Activated naive CD8-positive, alpha-beta T cell treated with anti-CD3 and anti-CD28 coated beads for 36 hours (primary cell): ENCODE measurements at places on chromosomes 6 and 20.

DNA sequence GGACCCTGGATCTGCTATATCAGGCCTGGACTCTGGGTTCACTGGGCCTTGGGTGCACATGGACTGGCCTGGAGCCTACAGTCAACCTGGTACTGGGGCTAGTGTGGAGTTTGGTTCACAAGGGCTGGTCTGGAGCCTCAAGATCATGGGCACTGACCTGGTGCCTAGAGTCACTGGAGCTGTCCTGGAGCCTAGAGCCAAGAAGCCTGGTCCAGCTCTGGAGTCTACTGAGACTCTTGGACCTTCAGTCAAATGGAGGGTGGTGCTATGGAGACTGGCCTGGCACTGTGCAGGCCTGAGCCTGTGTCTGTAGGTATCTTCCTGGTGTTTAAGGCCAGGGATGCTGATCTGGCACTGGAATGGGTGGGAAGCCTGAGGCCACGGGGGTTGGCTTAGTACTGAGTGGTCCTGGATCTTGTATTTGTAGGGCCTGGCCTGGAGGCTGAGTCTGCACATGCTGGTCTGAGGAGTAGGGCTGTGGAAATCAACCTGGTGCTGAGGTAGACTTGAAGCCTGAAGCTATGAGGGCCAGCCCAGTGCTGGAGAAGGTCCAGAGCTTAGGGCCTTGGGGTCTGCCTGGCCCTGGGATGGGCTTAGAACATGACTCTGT is 16.5 kb upstream of the WFDC9 start:
- no peak for DNase-seq

DNA sequence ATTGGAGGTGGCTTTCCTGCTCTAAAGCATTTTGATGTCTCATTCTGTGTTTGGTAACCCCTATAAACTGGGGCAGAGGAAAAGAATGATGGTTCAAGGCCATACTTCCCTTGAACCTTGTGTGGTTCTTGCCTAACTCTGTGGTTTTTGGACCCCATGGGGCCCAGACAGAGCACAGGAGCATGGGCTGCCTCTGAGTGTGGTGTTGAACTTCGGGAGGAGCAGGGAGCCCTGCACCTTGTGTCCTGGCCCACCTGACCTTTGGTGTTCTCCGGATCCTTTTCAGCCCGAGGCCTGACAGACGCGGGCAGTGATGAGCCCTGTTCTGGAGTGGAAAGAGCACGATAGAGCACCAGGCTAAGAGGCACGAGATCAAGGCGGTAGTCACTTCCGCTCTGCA is 18.8 kb downstream of the TMEM74B start:
- no peak for DNase-seq

DNA sequence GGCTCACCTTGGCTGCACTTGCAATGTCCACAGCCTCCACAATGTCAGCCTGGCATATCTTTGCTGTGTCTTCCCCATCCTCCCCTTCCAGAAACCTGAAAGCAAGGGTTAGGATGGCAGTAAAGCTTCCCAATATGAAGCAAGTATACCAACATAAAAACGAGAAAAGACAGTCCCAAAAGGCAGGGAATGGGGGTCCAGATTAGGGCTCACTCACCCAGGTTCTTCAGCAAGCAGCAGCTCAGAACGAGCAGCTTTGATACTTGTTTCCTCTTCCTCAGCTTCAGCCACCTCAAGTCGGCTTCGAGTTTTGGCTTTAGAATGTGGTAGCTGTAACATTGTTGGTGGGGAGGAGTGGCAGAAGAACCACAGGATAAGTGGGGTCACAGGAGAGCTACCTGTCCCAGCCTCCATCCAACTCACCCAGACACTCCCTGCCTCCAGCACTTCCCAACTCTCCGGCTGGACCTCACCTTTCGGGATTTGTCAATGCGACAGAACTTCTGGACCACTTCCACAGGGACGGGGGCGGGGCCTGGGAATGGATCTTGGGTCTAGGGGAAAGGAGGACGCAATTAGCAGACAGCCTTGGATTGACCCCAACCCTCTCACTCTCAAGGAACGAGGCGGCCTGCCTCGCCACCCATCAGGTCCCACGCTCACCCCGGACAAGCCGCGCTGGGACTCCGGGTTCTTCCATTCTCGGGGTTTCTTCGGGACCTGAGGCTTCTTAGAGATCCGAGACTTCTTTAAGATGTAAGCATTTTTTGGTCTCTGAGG is 708 bp downstream of the WDR46 start:
- DNase-seq, result no peak

DNA sequence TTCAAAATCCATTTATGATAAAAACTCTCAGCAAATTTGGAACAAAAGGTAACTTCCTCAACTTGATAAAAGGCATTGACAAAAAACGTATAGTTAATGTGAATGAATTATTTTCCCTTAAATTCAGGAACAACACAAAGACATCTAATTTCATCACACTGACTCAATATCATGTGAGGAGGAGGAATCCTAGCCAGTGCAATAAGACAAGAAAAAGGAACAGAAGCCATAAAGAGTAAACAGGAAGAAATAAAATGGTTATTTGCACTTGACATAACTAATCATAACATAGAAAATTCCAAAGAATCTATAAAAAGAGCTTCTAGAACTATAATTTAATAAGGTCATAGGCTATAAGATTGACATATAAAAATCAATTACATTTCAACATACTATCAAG is 31.4 kb downstream of the CHD6 start:
- DNase-seq, result no peak

DNA sequence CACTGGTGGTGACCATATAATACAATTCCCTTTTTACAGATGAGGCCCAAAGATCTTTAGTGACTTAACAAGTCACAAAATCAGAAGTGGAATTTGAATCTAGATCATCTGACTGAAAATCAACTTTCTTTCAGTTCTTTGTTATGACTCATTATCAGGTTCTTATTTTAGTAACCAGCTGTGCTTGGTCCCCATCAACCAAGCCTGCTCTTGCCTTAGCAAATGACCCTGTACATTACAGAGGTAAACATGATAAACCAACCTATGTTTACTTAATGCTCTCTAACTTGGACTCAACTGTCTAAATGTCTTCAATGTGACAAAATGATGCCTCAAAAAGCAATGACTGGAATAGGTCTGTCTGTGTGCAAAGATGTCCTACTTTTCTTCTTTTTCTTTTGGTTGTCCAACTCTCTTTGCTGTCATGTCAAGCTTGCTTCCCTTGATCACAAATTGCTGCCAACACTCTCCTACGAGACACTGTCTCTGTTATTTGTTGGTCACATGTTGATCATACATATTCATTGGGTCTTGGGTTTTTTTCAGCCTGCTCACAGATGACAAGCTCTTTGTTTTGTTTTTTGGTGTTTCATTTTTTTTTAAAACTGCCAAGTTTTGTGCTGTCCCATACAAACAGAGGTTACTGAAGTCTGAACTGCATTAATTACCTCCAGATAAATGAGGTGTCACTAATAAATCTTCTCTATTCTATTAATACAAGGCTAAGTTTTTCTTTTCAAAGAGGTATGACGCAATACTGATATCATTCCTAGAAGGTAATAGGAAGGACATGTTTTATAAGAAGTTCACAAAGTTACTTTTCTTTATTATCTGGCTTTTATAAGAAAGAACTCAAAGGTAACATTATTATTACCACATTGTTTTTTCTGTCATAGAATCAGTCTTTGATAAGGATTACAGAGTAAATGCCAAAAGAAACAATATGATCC is 62.2 kb upstream of the PLN start:
- DNase-seq, result no peak

- DNase-seq, result no peak
Observed at GRCh38 chr6:149563203-149563927, 2.8 kb upstream of the GINM1 start.

GRCh38 chr6:62283796-62284411 is 2.1 kb downstream of the KHDRBS2 start:
- no peak for DNase-seq

- no peak for DNase-seq
Observed at GRCh38 chr20:11255455-11255854, 581.7 kb upstream of the JAG1 start.

DNA sequence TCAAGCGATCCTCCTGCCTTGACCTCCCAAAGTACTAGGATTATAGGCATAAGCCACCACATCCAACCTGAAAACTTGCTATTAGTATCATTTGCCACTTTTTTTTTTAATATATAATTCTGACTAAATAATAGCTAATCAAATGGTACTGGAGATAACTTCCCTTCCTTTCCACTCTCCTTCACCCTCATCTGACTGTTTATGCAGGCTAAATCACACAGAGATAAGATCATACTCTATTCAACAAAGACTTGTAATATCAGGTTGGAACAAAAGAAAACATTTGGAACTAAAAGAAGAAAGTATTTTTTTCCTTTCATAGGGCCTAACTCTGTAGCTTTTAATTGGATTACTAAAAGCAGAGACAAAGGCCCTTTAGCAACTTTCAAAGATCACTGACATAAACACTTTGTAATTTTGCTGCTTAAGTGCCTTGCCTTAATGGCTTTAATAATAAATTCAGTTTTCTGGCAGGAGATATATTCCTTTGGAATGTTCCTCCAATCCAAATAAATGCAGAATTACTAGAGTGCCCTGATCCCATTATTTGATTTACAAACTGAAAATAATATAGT is 198.7 kb upstream of the ASCC3 start:
- no peak for DNase-seq

DNA sequence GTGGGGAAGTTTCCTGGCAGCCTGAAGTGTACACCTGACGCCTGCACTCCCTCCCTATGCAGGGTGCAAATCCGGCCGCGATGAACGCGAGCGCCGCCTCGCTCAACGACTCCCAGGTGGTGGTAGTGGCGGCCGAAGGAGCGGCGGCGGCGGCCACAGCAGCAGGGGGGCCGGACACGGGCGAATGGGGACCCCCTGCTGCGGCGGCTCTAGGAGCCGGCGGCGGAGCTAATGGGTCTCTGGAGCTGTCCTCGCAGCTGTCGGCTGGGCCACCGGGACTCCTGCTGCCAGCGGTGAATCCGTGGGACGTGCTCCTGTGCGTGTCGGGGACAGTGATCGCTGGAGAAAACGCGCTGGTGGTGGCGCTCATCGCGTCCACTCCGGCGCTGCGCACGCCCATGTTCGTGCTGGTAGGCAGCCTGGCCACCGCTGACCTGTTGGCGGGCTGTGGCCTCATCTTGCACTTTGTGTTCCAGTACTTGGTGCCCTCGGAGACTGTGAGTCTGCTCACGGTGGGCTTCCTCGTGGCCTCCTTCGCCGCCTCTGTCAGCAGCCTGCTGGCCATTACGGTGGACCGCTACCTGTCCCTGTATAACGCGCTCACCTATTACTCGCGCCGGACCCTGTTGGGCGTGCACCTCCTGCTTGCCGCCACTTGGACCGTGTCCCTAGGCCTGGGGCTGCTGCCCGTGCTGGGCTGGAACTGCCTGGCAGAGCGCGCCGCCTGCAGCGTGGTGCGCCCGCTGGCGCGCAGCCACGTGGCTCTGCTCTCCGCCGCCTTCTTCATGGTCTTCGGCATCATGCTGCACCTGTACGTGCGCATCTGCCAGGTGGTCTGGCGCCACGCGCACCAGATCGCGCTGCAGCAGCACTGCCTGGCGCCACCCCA is 1.2 kb downstream of the GPR6 start:
- no peak for DNase-seq

DNA sequence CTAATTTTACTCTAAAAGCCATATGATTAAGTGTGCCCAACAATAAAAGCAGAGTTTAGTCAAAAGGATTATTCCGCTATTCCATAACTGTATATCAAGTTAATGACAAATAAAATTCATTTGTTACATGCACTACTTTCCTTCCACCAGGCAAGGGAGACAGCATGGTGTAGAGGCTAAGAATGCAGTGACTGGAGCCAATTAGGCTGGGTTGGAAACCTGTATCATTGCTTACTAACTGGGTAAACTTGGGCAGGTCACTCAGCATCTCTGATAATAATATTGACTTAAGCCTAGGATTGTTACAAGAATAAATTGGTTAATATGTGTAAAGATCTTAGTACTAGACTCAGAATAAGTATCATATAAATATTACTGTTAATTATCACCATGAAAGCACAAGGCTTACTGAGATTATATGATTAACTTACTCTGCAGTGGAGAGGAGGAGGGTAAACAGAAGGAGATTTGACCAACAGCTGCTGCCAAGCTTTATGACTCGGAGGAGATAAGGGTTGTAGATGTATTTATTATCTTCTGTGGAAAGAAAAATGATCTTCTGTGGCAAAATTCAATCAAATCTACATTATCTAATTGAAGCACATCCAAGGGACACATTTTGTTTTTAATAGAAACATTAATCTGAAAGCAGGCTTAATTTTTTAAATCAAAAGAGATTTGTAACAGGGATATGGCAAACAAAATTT is 1459.9 kb downstream of the GRIK2 start:
- no peak for DNase-seq
